ENCODE measurements at places on chromosomes 11 and 22.

DNA sequence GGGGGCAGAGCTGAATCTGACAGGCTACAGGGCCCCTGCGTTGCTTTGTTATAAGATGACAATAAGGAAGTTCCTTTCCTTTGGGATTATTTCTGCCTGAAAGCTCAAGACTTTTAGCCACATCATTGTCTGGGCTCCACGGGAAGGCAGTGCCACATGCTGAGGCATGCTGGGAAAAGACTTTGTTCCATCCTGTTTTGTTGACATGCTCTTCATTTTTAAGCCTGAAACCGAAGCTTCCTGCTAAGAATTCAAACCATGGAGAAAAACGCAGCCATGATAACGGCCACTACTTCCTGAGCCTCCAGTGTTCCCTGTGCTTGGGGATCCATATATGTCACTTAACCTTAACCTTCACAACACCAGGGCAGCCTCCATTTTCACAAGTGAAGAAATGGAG is 5.5 kb upstream of the TCF20 start:
- DNase-seq: no peak

DNA sequence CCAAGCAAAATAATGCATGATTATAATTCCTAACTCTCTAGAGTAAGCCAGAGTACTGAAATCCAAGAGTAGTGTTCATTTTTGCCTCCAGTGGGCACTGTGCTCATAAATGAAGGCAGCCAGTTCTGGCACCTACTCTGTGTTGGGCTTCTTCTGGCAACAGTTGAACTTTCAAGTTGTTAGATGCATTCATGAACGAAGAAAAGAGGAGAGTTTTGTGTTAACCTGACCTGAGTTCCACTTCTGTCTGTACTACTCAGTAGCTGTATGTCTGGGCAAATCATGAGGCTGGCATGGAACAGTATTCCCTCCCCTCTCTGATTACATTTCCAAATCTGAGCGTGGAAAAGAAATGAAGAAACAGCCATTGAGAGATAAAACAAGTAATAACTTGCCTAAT is 20.3 kb upstream of the TENM4 start:
- DNase-seq: no peak

DNA sequence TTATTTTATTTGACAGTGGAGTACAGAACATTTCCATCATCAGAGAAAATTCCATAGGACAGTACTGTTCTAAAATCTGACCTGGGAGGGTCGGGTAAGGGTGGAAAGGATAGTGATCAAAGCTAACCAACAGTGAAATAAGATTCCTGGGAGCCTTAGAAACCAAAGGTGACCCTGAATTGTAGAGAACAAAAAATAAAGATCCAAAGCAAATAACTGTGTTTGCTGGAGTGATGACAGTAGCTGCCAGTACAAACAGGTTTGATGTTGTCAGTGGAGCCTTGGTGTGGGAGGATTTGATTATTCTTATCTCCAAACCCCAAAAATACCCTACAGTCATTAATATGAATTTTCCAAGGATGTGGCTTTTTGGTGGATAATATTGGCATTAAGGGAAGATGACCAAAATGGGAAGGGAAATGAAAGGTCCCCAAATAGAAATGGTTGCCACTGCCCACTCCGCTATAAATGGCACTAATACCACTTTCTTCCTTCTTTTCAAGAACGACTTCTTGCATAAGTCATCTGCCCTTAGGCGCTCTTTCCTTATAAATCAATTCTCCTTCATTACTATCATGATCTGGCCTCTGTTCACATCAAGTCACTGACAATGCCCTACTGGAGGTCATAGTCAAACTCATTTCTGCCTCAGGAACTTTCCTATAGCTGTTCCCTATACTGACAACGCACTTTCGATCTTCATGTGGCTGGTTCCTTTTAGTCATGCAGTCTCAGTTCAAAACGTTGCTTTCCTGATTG is 44.4 kb downstream of the EHF start:
- DNase-seq: no peak

DNA sequence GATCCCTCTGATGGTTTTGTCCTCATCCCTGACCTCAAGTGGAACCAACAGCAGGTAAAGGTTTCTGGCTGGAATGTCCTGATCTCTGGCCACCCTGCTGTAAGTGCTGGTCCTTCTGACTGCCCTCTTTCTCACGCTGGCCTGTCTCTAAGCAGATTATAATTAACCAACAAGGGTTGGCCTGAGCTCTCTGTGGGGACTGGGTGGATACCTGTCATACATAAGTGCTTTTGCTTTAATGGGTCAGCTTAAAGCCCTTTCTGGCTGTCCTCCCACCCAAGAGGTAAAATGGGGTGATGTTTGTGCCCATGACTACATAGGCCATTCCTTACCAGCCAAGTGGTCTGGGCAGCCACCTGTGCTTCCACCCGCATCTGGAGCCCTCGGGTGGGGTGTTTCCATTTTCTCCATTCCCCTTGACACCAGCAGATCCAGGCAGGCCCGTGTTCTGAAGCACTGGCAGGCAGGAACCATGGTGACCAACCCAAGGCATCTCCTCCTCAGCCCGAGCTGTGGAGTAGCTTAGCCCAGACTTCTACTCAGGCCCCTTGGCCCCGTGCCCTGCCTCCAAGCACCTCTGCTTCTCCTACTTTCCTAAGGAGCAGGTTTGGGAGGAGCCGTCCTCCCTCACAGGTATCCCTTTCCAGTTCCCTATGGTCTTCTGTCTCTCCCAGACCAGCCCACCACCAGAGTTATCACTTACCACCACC is 17.0 kb upstream of the ST3GAL4 start:
- DNase-seq: no peak

DNA sequence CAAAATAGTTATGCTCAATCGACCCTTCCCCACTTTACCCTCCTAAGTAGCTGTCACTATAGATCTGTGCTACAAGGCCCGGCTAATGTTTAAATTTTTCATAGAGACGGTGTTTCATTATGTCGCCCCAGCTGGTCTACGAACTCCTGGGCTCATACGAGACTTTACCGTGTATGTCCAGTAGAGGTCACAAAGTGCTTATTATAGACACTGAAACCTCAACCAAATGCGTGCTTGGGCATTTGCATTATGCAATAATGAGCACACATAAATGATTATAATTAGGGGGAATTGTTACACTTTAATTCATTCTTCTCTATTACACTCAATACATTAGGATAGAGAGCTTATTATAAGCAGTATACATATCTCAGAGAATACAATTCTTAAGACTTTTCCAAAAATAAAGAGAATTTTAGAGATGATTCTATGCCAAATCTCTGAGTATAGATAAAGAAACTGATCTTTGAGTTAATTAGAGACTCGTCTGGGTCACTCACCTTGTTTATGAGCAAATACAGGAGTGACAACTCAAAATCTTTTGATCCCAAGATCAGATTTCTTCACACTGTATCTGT is 12.5 kb upstream of the MRPL16 start:
- DNase-seq: no peak

GRCh38 chr11:2153581-2154194 is 7.3 kb downstream of the INS start:
- no peak for DNase-seq

DNA sequence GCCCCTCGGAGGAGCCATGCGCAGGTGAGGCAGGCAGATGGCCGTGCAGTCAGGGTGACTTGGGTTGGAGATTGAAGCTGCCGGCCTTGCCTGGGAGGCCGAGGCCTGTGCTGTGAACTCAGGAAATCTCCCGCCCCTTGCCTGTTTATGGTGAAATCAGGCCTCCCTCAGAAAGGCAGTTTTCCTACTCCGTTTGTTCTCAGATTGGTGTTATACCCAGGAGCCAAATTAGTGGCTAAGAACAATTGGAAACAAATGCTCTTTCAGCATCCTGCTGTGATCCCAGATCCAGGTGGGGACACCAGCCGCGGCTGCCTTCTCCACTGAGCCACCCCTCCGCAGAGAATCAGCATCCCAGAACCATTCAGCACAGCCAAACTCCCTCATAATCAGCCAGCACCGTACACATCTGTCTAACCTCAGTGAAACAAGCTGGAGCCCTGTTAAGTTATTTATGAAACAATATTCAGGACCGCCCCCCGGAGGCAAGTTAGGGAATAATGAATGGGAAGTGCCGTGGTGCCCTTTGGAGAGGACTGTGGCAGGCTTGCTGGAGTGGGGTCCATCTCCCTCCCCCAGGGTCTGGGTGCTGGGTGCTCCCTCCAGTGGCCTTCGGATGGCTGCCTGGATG is 60.0 kb downstream of the PKNOX2 start:
- DNase-seq: peak; percentile 19

DNA sequence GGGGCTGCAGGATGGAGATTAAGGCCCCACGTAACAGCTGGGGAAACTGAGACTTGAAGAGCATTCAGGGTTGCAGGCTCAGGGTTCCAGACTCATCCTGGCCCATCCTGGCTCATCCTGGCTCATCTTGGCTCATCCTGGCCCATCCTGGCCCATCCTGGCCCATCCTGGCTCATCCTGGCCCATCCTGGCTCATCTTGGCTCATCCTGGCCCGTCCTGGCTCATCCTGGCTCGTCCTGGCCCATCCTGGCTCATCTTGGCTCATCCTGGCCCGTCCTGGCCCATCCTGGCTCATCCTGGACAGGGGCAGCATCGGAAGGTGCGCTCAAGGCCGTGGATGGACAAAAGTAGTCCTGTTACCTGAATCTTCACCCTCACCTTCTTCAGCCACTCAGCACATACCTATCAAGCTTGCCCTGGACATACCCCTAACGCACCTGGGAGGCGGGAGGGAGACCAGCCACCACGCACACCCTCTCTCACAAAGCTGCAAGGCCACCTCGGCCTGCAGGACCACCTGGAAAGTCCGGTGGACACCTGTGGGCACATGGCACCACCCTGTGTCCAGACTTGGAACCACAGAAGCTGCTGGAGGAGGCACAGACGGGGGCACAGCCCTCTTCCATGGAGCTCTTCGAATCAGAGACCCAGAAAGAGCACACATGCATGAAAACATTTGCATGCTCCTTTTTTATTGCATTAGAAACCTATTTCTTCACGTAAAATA is 20.3 kb upstream of the NLRP6 start:
- no peak for DNase-seq

GRCh38 chr11:8813658-8814057 is 97.3 kb upstream of the AKIP1 start:
- peak; percentile 74 for DNase-seq

DNA sequence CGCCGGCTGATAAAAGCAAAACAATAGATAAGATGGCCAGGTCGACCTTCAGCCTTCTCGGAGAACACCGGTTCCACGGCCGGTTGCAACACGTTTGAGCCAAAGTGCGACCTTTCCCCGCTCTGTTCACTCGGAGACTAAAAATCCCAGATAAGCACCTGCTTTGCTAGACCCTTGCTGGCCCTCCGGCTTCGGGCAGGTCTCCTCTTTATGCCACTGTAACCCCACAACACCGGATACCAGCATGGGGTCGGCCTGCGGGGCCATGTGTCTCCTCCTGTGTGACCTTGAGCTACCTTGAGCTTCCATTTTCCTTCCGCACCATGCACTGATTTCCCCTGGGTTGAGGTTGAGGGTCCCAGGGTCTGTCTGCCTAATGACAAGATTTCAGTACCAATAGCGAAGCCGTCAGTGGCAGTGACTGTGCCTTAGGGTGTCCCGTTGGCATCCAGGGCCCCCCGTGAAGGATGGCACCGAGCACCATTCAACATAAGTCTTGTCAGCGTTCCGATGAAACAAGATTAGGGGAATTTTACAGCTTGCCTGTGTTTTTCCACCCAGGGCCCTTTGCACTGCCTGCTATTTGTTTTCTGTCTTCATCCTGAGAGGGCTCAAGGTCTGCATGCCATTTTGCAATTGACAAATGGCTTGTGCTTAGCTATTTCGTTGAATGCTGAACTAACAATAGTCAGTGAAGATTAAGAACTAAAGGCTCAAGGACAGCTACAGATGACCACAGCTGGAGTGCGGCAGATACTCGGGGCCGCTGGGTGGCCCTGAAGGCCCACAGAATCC is 118.6 kb downstream of the KCNQ1 start:
- DNase-seq: no peak

GRCh38 chr11:71078482-71078881 is 173.9 kb downstream of the SHANK2 start:
- no peak for DNase-seq

DNA sequence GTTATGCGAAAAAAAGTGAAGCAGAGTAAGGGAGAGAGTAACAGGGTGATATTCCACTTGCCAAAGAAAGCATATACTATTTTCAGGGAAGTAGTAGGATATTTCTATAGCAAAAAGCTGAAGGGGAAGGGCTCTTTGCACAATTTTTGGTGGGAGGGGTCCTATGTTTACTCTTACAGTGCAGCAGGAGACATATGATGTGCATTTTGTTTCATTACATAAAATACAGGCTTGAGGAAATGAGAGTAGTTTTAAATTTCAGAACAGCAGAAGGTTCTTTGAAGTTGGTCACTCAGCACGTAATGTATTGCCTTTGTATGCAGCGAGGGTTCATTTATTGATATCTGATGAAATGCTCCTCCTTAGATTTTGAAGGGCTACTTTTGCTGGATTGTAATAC is 3.1 kb upstream of the PIK3IP1 start:
- DNase-seq: no peak

- DNase-seq: no peak
These were observed 155.8 kb upstream of the POU2AF2 start for GRCh38 chr11:111089759-111090158.

GRCh38 chr11:45168366-45169130 is 22.1 kb downstream of the PRDM11 start:
- DNase-seq: no peak

DNA sequence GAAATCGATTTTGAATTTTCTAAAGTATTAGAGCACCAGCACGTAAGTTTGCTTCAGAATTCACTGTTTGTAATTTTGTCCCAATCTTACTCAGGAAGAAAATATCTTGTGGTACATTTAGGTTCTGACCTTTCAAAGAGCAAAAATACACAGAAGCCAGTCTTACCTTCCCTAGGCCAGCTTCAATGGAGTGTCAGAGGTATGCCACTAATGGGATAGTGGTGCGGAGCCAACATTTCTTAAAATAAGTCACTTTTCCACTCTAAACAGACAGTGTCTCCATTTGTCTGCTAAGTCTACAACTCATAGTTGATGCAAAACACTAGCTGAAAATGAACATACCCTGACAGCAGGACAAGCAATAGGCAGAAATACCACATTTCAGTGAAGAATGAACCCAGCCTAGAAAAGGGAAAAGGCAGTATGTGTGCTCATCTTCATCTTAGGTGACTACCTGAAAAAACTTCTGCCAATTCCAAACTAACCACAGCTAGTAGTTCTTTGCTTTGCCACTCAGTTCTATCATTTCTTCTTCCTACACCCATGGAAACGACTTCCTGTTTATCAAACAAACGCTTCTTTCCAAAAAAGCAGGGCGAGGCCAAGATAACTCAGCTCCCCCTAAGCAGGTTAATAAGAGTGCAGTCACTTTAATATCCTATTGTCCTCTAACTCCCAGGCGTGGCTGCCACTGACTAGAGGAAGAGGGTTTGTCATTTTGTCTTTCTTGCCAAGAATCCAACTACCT is 94.0 kb upstream of the APOA1 start:
- peak; percentile 35 for DNase-seq
